Skin of body (tissue), 3 donors: ENCODE measurements at places on chromosomes 4 and X. TPM values are rescaled to one million over a fixed set of nuclear protein-coding genes. Genes with fewer than 3 reads are reported as not detected.

- peak; percentile 88 for DNase-seq
Observed at GRCh38 chr4:27397886-27398285, 537.2 kb downstream of the STIM2 start.

Gene ADGRL3
- total RNA-seq = 55.9 TPM

Gene JADE3
- 7.7 TPM for total RNA-seq

DNA sequence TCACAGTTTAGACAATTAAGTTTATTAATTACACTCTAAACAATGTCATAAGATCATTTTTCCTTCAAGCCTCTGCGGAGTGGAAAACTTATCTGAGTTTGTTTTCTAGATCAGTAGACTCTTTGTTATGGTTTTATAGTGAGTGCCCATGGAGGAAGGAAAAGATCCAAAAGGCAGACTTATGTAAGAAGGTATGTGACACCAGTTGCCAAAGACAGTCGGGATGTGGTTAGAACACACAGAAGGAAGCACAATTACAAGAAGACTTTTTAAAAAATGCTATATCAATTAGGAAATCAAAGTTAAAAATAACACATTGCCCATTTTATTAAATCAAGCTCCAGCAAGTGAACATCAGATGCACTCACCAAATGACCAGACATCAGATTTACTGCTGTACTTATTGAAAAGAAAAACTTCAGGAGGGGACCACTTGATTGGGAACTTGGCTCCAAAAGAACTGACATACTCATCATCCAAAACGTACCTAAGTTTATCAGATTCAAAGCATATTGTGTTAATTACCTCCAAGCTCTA, 57.1 kb downstream of the NIPAL1 start:
- no peak for DNase-seq

Gene MAGEC1
- total RNA-seq = not detected

Gene PNMA6F
- total RNA-seq = not detected

Gene GASK1B
- 46.3 TPM for total RNA-seq

Gene SLC49A3
- total RNA-seq = 3.2 TPM

DNA sequence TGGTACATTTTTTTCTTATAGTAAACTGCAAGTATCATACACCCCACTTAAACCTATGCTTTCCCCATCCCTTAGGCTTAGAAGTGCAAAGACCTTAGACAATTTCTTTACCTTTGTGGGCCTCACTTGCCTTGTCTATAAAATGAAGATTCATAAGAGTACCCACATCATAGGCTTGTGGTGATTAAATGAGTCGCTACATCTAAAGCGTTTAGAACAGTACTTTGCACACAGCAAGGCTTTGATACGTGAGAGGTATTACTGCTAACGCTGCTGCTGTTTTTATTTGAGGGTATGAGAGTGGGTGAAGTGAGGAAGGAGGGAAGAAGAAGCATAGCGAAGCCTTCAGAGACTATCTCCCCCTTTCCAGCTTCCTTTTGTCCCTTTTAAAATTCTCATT, 87.8 kb upstream of the RPS6KA3 start:
- no peak for DNase-seq

GRCh38 chr4:150771382-150771781, 189.4 kb downstream of the MAB21L2 start:
- DNase-seq = no peak

Gene SSX4
- not detected for total RNA-seq

GRCh38 chrX:41421071-41421729, 25.9 kb upstream of the NYX start:
- DNase-seq = no peak

Gene MAB21L2
- 0.10 TPM for total RNA-seq

DNA sequence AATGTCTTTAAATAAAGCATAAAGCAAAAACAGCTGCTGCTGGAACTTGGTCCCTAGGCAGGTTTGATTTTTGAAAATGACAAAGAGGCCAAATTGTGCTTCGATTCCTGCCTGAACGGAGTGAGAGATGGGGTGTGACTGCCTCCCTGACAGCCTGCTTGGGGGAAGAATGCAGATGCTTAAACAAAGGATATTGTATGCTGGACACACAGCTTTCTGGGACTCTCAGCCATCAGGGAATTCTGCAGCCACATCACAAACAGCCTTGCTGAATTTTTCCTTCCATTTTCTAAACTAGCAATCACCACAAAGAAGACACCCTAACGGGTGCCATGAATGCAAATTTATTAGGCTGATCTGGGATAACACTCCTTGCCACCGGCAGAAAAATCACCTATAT, 83.9 kb upstream of the CPEB2 start:
- DNase-seq = no peak

Gene CCSER1
- 12.3 TPM for total RNA-seq

Gene PDGFRA
- 138 TPM for total RNA-seq

GRCh38 chr4:101600287-101600686, 190.2 kb upstream of the BANK1 start:
- DNase-seq = no peak

DNA sequence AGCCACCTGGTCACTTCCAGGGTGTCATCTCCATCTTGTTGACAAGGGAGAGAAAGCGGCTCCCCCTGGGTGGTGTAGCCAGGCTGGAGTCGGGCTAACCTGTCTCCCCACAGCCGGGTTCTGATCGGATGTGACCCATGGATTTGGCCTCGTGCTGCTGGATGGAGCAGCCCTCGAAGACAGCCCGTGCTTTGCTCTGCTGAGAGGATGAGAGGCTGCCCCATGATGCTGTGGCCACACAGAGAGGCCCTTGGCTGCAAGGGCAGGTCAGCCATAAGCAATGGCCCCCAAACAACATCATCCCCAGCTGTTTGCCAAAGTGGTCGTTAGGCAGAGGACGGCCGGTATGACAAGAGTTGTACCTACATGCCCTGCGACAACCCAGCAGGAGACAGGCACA, 106.6 kb downstream of the HMX1 start:
- no peak for DNase-seq

Gene EGF
- 3.5 TPM for total RNA-seq

Gene SLC16A2
- 7.2 TPM for total RNA-seq

DNA sequence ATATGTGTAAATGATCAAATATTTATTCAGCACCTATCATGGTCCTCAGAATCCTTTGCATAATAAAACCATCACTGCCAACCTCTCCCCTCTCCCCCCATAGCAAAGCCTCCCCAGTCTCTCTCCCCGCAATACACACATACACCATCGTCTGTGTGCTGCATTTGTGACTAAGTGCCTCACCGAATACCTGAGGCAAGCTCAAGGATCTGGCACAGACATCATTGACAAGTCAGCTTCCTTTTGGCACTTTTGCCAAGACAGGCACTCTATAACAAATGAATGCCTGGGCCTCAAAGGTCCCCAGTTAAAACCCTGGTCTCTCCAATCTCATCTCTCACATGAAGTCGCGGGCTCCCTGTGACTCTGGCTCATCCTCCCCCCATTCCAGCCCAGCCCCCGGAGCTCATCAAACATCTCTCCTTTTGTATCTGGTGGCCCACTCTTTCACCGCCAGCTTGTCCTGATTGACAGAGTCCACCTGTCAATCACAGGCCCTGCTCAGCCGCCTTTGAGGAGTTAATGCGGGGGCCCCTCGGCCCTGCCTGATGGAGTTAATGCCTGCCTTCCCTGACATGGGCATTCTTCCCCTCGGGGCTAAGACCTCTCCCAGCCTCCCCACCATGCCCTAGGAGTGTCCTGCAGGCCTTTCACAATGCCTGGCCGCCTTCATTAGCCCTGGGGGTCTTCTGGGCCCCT, 135.8 kb upstream of the ATP6AP2 start:
- DNase-seq = no peak

DNA sequence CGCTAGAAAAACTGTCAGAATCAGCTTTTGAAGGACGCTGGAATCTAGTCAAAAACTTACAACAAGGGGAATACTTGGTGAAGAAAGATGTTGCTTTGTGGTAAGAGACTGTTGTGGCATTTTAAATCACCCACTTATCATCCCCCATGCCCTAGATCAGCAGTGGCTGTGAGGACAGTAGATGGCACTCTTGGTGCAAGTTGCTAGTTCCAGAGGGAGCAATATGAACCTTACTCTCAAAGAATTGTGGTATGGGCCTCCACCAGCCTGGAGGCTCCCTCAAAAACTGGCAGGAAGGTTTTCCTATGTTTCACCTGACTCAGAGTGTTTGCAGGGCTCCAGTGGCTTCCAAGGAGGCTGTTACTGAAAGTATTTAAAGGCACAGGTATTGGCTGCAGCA, 37.7 kb upstream of the SLC16A2 start:
- DNase-seq = no peak

- DNase-seq = no peak
Observed at GRCh38 chrX:118571836-118572235, 76.2 kb downstream of the DOCK11 start.

Gene FAM241A
- 2.9 TPM for total RNA-seq

- DNase-seq = peak; percentile 3
Observed at GRCh38 chr4:122117743-122118142, 34.4 kb upstream of the BLTP1 start.

- DNase-seq = peak; percentile 44
Observed at GRCh38 chrX:13647709-13648212, 5.2 kb upstream of the TCEANC start.

GRCh38 chr4:24805566-24805965, 10.2 kb downstream of the SOD3 start:
- no peak for DNase-seq

Gene SH3BGRL
- total RNA-seq = 73.3 TPM

GRCh38 chrX:153803211-153804099, 9.0 kb downstream of the SSR4 start:
- DNase-seq = no peak

Gene C4orf36
- 1.9 TPM for total RNA-seq

- DNase-seq = no peak
Observed at GRCh38 chrX:134601240-134601765, 57.0 kb downstream of the PLAC1 start.

DNA sequence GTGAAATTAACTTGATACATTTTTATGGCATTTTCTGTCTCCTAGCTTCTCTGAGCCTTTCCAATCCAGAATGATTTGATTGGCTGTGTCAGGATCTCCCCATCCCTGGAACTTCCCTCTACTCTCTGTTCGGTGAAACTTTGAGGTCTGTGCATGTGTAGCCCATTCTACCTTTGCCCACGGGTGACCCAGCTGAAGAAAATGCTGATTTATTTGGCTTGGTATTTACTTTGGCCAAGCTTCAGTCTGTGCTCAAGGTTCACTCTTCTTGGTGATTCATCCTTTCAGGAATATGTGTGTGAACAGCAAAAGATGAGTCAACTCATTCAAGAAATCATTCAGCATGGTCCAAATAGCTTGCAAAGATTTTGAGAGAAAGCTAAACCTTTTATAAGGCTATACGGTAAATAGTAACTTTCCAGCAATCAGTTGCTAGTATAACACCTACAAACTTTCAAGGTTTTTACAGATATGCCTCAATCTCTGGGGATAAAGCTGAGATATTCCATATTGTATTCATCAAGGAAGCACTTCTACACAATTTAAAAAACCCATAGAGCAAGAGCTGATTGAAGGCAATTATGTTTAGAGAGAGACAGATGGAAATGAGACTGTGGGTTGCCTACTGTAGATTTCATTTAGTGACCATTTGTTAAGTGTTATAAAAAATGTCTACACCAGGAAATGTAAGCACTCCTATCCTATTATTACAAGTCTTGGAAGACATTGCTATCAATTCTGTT, 233.9 kb upstream of the CXXC4 start:
- no peak for DNase-seq
